CD4-positive, alpha-beta memory T cell (primary cell): ENCODE measurements at places on chromosomes 2 and 18.

GRCh38 chr2:64873472-64873924, 115.7 kb upstream of the SLC1A4 start:
- peak; percentile 76 for DNase-seq

DNA sequence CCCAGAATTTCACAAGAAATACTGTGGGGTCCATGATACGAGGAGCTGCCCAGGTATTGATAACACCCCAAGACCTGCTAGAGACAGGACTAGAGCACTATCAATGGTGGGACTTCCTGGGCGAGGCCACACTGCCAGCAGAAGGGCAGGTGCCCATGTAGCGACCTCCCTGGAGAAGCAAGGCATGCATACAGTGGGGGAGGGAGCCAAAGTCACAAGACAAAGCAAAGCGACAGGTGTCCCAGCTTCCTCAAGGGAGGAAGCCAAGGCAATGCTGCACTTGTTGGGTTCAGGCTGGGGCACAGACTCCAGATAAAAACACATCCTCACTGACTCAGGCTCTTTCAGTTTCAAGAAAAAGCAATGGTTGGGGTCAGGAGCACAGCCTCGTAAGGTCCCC, 7.5 kb downstream of the CD207 start:
- no peak for DNase-seq

- no peak for DNase-seq
Observed at GRCh38 chr2:14256890-14257289, 375.6 kb upstream of the LRATD1 start.

DNA sequence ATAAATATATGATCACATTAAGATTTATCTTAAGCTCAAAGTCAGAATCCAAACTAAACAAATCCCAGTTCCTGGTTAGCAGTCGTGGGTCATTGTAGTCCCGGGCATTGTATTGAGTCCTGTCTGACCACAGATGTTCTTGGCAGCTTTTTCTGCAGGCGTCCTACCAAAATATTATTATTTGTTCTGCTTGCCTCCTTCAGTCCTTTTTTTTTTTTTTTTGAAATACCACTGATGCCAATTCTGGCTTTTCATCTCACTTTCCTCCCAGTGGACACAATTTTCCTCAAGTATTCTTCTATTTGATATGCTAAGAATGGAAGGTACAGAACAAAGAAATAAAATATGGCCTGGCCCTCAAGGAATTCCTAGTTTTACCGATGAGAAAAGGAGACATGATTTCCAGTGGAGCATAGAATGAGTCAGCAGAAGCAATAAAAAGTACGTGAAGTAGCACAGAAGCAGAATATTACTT, 151.6 kb downstream of the CSRNP3 start:
- DNase-seq = no peak

- DNase-seq = peak; percentile 75
Observed at GRCh38 chr18:59900222-59901128, 679 bp downstream of the PMAIP1 start.

DNA sequence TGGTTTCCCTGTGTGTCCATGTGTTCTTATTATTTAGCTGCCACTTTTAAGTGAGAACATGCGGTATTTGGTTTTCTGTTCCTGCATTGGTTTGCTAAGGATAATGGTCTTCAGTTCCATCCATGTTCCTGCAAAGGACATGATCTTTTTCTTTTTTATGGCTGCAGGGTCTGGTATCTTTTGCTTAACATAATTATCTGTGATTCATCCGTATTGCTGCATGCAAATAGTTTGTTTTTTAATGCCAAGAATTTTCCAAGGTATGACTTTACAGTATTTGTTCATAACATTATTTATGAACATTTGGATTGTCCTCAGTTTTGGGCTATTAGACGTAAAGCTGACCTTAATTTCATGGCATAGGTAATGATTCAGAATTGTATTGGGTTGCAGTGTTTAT, 17.8 kb downstream of the GIGYF2 start:
- no peak for DNase-seq
